ENCODE measurements at places on chromosomes 13 and 19.

- no peak for DNase-seq
Measured at GRCh38 chr19:46860125-46860845, 512 bp upstream of the ARHGAP35 start.

- DNase-seq = no peak
Measured at GRCh38 chr13:50396001-50396400, 380.8 kb downstream of the KCNRG start.

GRCh38 chr13:100517135-100517534 lies 71.5 kb downstream of the GGACT start:
- no peak for DNase-seq

GRCh38 chr13:67619351-67619994 lies 389.3 kb upstream of the PCDH9 start:
- no peak for DNase-seq

- DNase-seq = no peak
Measured at GRCh38 chr13:85544756-85545155, 254.5 kb downstream of the SLITRK6 start.

DNA sequence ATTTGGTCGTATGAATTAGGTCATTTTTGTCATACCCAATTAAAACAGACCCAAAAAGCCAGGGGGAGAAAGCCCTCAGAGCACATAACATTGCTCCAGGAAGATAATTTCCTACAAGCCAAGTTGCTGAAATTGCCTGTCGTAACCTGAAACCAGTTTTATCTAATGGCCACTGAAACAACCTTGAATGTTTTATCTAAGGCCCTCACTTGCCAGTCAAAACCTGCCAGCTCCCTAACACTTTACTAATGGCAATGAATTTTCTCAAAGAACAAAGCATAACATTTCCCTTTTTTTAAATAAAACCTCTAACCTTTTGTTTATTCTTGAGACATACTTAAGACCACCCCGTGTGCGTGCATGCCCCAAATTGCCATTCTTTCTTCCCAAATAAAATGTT lies 496.2 kb upstream of the KLHL1 start:
- no peak for DNase-seq

DNA sequence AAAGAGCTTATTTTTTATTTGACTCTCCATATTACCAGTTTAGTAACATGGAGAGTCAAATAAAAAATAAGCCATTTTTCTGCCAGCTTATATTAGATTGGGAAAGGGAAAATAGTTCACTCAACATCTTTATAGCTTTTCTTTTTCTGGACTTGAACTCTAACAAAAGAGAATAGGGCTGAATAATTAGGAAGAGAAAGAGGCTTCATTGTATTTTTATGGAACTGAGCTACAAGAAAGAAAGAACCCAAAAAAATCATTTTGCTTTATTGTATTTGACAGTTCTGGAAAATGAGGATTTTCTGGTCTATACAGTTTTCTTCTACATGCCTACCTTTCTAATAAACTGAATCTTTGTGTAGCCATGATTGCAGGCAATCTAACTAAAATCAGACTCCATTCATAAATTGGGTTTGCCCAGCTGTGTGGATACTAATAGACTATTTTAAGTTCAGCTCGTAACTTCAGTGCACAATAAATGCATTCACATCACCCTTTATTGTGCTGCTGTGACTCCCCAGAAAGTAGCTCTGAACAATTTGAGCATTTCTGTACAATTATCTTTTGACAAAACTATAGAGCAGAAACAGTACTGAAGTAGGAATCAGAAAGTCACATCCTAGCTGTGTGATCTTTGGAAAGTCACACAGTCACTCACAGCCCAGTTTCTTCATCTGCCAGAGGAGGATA lies 115.3 kb downstream of the STOML3 start:
- no peak for DNase-seq

DNA sequence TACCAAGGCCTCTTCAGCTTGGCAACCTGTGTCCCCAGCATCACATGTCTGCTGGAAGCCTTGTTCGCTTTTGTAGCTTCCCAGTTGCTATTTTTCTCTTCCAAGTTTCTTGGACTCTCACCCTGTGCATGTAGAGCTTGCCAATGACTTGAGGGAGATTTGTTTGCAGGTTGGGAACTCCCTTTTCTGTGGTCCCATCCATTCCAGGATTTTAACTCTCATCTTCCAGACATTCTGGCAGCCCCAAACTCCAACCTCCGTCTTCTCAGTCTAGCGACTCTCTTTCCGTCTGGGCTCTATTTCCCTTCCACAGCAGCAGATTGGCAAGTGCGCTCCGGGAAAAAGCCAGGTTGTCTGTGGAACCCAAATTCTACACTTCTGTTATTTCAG lies 9.0 kb downstream of the PLAUR start:
- DNase-seq = no peak

DNA sequence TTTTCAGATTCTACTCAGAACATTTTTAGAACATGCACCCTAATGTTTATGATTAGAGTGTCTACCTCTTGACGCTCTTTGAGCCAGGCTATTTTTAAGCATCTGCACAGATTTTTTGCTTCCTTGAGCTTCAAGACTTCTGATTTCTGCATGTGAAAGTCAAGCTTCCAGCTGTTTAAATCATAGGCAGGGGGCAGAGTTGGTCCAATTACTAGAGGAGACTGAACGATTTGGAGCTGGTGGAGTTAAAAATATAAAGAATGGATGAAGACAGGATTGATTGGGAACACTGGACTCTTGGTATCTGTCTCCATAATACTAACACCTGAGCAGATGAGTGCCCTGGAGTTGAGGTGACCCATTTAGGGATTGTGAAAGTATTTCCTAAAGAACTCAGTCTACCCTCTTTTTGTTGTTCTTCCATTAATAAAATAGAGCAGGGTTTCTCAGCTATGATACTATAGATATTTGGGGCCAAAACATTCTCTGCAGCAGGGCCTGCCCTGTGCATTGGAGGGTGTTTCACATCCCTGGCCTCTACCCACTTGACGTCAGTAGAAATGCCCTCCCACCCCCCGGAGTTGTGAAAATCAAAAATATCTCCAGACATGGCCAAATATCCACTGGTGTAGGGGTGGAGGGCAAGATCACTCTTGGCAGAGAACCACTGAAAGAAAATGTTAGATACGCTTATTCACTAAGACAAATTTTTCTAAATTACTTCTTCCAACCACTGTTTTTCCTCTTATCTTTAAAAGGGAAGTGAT lies 160.1 kb downstream of the COG6 start:
- DNase-seq = no peak

GRCh38 chr19:30853036-30853435 lies 480.9 kb downstream of the ZNF536 start:
- no peak for DNase-seq

DNA sequence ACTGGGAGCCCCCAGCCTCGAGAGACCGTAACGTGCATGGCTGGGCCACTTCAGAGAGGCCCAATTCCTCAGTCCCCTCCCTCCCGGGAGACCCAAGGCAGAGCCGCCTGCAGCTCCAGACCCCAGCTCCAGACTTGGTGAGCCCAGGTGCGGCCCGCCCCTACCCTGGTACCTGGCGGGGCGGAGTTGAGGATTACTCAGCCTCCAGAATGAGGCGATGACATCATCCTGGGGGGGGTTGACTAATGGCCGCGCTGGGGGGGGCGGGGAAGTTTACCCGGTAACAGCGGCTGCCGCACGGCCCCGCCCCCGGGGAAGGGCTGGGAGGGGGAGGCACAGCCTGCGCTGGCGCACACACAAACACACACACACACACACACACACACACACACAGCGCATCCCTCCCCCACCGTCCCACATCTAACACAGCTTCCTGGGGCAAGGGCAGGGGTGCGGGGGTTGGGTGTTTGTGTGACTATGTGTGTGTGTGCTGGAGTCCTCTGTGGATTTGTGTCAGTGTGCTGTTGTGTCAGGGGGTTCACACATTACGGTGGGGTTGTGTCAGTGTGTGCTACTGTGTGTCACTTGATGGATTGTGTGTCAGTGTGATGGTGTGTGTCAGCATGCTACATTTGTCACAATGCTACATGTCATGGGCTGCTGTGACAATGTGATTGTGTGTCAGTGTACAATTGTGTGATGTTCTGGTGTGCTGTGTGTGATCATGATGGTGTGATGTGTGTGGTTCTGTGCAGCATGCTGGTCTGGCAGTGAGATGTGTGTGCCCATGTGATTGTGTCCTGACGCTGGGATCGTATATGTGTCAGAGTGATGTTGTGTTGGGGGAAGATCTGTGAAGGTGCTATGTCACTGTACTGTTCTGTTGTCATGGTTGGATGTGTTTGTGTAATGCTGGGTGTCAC lies 10.3 kb upstream of the BBC3 start:
- no peak for DNase-seq

GRCh38 chr19:48540110-48540509 lies 11.9 kb upstream of the SULT2B1 start:
- DNase-seq = no peak

DNA sequence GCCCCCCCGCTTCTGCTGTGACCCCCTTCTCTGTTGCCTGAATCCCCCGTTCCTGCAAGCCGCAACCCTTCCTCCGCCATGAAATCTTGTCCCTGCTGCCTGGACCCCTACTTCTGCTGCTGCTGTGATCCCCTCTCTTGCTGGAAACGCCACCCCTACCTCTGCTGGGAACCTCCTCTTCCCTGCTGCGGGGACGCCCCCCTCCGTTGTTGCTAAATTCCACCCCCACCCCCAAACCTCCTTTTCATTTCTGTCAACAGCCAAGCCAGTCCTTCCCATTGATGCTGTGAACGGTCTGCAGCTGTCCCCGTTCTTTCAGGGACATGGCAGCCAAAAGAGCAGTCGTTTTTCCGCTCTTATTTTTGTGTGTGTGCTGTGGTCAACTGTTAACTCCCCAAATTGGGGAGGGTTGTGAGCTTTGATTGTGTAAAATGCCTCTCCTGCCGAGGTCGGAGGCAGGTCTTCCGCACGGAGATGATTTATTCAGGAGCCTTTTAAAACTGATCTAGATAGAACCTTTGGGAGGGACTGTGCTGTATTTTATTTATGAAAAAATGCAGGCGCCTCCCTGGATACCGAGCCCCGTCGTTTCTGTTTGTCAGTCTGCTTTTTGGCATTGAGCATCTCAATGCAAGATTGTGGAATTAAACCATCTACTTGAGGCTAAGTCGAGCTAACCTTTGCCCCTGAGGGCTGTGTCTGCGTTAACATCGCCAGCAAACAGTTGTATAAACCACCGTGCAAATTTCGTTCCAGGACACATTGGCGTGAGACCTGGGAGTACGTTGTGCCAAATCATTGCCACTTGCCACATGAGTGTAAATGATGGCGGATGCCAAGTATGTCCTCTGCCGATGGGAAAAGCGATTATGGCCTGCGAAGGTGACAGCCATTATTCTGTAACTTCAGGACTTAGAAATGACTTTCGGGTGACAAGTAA lies 27.9 kb upstream of the NDUFS7 start:
- no peak for DNase-seq

- DNase-seq = no peak
Measured at GRCh38 chr13:19882231-19882630, 18.8 kb upstream of the ZMYM5 start.

- no peak for DNase-seq
Measured at GRCh38 chr13:102028206-102028605, 373.6 kb downstream of the FGF14 start.

All from iPS DF 19.7 (cell line).